ENCODE measurements at places on chromosomes 3 and 15.

GRCh38 chr15:35445891-35446290, 100.1 kb downstream of the DPH6 start:
- DNase-seq = no peak

DNA sequence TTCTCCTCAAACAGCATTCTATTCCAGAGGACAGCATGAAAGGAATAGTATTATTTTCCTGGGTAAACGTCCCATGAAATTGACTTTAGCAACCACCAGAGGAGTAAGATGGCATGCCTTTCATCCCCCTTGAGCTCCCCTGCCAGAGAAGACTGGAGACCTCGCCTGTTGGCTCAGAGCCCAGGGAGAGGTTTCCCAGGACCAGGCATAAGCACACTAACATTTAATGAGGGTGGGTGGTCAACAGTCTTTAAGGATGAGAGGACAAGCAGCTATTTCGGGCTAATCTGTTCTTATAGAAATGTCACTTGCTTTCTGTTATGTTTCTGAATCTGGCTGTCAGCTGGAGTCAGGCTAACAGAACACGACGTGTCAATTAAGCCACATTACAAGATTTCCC, 390.5 kb downstream of the GABRG3 start:
- no peak for DNase-seq

DNA sequence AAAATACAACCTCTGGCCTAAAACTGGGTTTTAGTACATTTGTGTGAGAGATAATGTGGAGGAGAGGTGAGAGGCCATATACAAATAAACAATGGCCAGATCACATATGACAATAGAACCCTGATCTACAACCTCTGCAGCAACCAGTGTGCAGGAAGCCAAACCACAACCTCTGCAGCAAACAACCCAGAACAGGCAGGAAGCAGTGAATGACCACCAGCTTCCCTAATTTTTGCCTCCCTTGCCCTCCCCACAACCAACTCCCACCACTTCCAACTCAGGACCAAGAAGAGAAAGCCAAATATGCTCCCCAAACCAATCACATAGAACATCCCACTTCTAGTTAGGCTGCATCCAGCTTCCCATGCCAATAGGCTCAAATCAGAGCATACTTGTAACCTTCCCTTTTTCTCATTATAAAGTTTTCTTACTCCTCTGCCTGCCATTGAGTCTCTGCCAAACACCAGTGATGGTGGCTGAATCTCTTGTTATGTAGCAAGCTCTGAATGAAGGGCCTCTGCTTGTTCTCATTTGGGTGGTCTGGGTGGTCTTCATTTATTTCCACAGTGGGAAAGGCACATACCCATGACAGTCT, 102.6 kb upstream of the GAP43 start:
- DNase-seq = no peak

DNA sequence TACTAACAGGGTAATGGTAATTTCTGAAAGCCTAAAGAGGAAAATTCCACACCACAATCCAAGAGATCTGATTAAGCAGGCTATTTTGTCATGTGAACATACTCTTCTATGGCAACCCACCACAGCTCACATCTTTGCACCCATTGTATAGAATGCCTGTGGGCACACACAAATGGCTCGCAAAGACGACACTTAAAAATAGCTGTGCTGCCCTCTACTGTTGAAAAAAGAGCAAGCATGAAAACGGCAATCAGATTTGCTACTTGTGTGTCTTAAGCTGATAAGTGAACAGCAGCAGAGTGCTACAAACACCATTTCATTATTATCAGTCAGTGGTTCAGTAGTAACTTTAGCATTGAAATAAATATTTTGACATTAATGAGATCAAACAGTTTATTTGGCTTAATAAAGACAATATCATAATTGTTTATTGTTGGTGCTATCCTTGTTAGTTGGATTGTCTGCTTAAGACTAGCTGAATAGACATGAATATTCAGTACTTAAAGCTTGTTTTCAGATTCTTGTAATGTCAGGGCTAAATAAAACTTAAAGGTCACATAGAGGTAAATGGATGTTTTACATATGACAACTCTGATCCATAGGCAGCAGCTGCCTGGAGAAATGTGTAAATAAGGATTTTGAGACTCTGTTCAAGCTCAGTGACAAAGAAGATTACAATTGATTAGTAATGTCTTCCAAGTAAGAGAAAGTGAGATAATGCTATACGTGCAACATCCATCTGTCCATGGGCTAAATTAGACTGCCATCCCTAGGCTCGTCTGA, 199.1 kb downstream of the LRRN1 start:
- no peak for DNase-seq

- DNase-seq = no peak
Measured at GRCh38 chr3:32002561-32003368, 21.2 kb downstream of the ZNF860 start.

- no peak for DNase-seq
Measured at GRCh38 chr3:171788546-171789351, 21.5 kb downstream of the PLD1 start.

- DNase-seq = no peak
Measured at GRCh38 chr3:118966700-118967099, 67.9 kb downstream of the IGSF11 start.

GRCh38 chr15:31598620-31599019, 272.0 kb downstream of the KLF13 start:
- no peak for DNase-seq

DNA sequence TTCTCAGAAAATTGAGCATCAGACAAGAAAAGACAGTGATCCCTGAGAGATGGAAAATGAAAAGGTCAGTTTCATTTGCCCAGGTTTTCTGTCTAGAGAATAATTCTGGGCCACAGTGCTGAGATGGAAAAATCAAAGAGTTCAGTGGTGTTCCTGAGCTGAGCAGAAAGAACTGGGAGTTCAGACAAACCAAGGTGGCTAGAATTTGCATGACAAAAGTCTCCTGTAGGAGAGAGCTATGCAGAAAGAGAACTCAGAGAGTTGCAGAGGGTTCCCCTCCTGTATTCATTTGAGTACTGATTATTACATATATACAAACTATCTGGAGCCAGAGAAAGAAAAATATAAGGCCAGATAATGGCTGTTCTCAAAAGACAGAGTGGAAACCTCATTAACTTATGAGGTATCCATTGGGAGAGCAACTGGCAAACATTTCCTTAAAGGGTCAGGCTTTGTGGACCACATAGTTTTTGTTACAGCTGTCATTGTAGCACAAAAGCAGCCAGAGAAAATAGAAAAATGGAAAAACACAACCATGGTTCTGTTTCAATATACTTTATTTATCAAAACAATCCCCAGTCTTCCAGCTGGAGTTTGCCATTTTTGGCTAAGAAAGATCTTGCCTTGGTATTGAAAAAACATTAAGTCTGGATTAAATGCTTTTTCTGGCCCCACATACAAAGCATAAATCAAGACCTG, 1004.1 kb downstream of the TBL1XR1 start:
- DNase-seq = no peak

DNA sequence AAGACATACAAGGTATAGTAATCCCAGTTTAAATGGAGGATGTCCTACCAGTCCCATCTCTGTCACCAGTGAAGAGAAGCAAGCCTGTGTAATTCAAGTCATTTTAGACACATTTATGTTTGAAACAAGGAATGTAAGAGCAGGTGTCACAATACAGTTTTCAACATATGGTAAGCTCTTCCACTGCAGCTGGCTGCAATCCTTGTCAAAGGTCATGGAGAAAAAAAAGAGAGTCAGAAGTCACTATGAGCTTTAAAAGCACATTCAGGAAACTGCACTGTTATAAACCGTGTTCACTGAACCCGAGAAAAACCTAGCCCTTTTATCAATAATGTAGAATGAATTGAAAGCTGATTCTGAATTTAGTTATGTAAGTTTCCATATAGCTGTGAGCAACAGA, 206.4 kb downstream of the NAALADL2 start:
- no peak for DNase-seq

DNA sequence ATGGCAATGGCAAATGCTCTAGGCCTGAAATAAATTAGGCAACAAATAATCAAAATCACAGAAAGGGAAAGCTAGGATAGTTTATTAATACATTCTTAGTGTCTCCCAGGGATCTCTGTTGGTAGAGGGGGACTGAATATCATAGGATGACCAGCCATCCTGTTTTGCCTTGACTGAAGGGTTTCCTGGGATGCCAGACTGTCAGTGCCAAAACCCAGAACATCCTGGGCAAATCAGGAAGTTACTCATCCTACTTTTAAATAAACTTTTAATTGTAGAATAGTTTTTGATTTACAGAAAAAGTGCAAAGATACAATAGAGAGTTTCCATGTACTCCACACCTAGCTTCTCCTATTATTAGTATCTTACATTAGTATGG, 21.8 kb upstream of the SIAH2 start:
- no peak for DNase-seq

GRCh38 chr15:57283774-57284503, 92.4 kb upstream of the CGNL1 start:
- no peak for DNase-seq

DNA sequence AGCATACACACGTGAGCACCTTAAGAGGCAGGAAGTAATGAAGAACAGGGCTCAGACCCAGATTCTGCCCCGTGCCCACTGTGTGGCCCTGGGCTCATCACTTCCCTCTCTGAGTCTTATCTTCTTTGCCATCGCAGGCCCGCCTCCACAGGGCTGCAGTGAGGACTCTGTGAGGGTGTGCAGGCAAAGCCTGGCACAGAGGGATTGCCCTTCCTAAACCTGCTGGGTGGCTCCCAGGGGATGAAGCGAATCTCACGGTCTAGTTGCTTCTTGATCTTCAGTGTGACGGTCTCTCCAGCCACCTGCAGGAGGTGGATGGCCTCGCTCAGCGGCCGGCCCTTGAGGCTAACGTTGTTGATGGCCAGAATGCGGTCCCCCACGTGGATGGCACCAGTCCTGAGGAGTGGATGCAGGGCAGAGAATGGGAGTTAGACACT, 32.8 kb downstream of the GRIP2 start:
- DNase-seq = no peak

GRCh38 chr3:39879581-39879980, 70.2 kb downstream of the MYRIP start:
- DNase-seq = no peak

- no peak for DNase-seq
Measured at GRCh38 chr15:100244796-100245486, 96.8 kb downstream of the ADAMTS17 start.

DNA sequence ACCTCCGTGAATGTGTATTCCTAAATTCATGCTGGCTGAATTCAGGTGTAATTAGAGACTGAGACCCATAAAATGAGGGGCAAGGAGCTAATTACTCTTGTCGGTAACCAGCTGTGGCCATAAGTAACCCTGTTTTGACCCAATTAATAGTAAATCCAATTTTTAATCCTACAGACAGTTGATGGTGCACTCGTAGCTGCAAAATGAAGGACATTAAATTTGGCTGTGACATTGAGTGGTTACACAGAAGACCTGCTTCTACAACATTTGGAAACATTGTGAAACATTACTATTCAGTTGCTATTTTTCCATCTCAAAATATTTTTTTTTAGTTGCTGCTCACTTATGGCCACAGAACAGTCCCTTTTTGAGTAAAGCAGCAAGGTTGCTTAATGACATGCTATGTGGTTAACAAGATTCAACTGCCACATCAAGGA, 33.0 kb downstream of the MBNL1 start:
- no peak for DNase-seq

- DNase-seq = no peak
Measured at GRCh38 chr3:185176750-185177359, 24.0 kb upstream of the C3orf70 start.

DNA sequence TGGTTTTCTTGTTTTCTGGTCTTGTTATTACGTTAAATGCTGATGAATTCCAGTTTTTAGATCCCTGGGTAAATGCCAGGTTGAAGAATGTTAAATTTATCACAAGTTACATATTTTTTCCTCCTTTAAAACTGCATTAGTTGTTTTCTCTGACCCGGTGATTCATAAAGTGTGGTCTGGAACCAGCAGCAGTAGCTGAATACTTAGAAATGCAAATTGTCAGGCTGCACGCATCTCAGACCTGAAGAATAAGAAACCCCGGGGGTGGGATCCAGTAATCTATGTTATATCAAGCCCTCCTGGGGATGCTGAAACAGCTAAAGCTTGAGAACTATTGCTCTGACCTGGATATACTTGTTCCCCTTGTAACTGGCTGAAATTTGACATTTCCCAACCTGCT, 69.1 kb downstream of the PEX5L start:
- DNase-seq = no peak

DNA sequence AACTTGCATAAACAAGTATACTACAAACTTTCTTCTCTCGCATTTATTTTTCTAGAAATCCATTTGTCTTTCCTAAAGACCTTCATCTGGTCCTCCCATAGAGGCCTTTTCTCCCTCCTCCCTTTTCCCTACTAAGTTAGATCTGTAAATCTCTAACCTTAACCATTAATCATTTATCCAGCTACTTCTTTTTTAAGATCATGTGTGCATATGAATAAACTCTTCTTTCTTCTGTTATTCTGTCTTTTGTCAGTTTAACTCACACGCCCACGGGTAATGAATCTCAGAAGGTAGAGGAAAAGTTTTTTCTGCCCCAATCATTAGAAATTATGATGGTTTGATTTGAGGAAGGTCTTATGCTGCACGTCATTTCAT, 48.7 kb upstream of the FHIT start:
- no peak for DNase-seq

GRCh38 chr3:56005196-56005805, 463.0 kb downstream of the ERC2 start:
- DNase-seq = no peak

- DNase-seq = no peak
Measured at GRCh38 chr3:159608311-159608710, 380.3 kb upstream of the IL12A start.

GRCh38 chr3:125008766-125009165, 47.0 kb downstream of the HEG1 start:
- DNase-seq = no peak

- no peak for DNase-seq
Measured at GRCh38 chr3:56928379-56929068, 126.8 kb upstream of the ARHGEF3 start.

DNA sequence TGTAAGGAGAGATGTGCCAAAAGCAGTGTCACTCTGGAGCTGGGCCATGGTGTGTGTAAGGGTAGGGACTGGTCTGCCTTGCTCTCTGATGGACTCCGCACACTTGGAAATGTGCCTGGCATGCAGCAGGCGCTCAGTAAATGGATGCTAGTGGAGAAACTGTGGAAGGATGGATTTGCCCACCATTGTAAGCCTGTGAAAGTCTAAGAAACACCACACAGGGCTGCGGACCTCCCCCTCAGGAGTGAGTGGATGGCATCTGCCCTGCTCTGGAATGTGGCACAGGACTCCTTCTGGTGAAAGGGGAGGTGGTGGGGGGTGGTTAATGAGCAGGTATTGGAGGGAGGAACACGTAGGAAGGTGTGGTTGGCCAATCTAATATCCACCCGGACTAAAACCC, 62.2 kb upstream of the ACAN start:
- DNase-seq = no peak

GRCh38 chr3:10983219-10983916, 9.2 kb upstream of the SLC6A1 start:
- DNase-seq = no peak

- no peak for DNase-seq
Measured at GRCh38 chr15:87661454-87662355, 594.8 kb downstream of the NTRK3 start.

Measured in stimulated activated CD4-positive, alpha-beta T cell treated with anti-CD3 and anti-CD28 coated beads, Interleukin-1b, Interleukin-23, amount 100 ng/mL, for 1 hour (primary cell).